Pericardium fibroblast (primary cell): ENCODE measurements at places on chromosomes 12 and 14. TPM values are rescaled to one million over a fixed set of nuclear protein-coding genes. Genes with fewer than 3 reads are reported as not detected.

Gene CCDC196
- not detected in 2 replicates for total RNA-seq

Gene ANG
- total RNA-seq = 12.3 and 12.8 TPM in 2 replicates

Gene ADAM20
- 0.17 TPM in 1 of 2 replicates, not detected in the other for total RNA-seq

Gene TAS2R20
- total RNA-seq = 0.68 and 0.93 TPM in 2 replicates

Gene CCDC175
- not detected in 2 replicates for total RNA-seq

Gene TAMALIN
- total RNA-seq = 17.9 and 18.8 TPM in 2 replicates

Gene CISTR
- total RNA-seq = not detected in 2 replicates

Gene APOLD1
- total RNA-seq = 0.77 and 2.0 TPM in 2 replicates

Gene TAS2R13
- total RNA-seq = not detected in 2 replicates

Gene PPP1R1A
- not detected in 2 replicates for total RNA-seq

Gene LALBA
- total RNA-seq = not detected in 2 replicates

Gene TSPAN19
- total RNA-seq = not detected in 2 replicates

Gene TPPP2
- not detected in 2 replicates for total RNA-seq

Gene JPH4
- total RNA-seq = 0.09 and 0.12 TPM in 2 replicates

Gene LUM
- 252 and 293 TPM in 2 replicates for total RNA-seq

Gene INSM2
- not detected in 2 replicates for total RNA-seq

Gene TMTC1
- 40.9 and 41.4 TPM in 2 replicates for total RNA-seq

Gene TC2N
- total RNA-seq = 1.0 and 1.5 TPM in 2 replicates

Gene NRXN3
- 2.2 and 4.1 TPM in 2 replicates for total RNA-seq

Gene KRT8
- 48.8 and 158 TPM in 2 replicates for total RNA-seq

Gene OR4E2
- total RNA-seq = not detected in 2 replicates

Gene PTPN6
- not detected in 2 replicates for total RNA-seq

Gene PYGL
- total RNA-seq = 57.3 and 64.6 TPM in 2 replicates
